NCI-H2081 treated with DMSO at 0.1 percent for 48 hours (cell line): ENCODE measurements at places on chromosomes 7 and 10.

GRCh38 chr7:139317939-139318505 is 23.1 kb upstream of the FMC1 start:
- DNase-seq = no peak

GRCh38 chr7:158809596-158809995 is 19.7 kb downstream of the ESYT2 start:
- DNase-seq = no peak

DNA sequence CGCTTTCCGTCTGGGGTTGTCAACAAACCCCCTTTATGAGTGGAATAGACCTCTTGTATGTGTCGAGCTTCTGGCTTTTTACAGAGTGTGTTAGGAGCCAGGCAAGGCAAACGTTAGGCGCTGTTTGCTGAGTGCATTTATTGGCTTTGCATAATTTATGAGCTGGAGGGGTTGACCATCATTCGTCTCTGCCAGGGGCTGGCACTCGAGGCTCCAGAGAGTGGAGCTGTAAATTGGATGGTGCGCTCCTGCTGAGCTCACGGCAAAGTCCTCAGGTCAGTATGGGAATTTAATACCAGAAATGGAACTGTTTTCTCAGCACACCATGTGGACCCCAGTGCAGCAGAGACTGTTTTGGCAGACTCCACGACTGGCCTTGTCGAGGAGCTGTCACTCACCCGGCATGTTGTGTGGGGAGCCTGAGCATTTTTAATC is 699.4 kb upstream of the GALNT17 start:
- peak; percentile 84 for DNase-seq

DNA sequence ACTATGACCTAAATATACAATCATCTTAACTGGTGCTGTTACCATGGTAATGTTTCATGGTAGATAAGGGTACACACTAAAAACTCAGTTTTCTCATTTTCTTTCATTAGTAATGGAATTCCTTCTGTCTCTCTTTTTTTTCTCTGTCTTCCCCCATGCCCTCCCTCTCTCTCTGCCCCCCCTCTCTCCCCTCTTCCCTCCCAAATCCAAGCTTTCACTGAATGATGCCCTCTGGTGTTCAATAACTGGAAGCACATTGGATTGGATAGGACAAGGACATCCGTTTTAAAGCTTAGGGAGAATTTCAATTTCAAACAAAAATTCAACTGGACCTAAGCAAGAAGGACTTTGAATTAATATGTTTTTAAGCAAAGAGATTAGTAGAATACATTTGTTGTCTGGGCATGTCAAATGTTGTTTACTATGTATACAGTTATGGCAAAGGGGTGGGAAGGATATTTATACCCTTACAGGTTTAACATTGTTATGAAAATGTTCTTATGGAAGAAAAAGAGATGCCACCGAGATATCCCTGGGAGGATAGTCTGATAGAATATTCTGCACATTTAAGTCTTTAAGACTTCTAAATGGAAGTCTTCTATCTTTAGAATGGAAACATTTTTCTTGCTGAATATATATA is 6.1 kb downstream of the CHRM2 start:
- no peak for DNase-seq

DNA sequence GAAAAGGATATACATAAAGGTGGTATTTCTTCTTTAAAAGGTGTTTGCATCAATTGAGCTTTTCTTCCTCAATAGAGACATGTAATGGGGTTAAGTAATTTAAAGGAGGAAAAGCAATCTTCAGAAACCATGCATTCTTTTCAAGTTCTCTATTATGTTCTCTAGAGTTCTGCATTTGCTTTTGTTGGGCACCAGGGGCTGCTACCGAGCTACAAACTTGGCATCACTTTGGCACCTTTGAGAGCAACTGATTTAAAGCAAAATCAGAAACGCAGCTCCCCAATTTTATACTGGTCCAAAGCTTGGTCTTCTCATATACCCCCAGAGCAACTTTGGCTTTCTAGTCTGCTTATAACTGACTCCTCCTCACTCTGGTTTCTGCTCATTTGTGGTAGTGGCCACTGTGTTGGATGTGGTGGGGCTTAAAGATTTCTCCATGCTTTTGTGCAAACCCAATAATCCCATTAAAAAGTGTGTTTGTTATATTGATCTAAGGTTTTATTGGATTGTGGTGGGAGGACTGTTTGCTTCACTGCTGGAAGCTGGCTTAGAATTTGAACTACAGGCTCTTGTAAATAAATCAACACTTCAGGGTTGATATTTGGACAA is 712.1 kb downstream of the PHTF2 start:
- DNase-seq = no peak

GRCh38 chr7:100109521-100110163 is 8.2 kb downstream of the AP4M1 start:
- no peak for DNase-seq

DNA sequence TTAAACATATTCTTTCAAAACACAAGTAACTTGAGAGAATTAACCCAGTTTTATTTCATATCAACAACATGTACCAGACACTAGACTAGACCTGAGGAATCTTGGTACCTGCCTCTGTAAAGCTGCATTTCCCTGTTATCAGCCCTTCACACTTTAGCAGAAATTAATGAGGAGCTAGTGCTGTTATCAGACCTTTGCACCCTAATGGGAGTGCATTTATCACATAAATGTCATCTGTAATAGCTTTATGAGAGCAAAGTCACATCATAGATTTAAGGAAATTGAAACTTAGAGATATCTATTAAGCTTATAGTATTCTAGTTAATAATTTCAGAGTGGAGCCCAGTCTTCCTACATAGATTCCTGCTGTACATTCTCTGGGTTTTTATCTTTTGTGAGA is 270.4 kb upstream of the YAE1 start:
- DNase-seq = no peak

DNA sequence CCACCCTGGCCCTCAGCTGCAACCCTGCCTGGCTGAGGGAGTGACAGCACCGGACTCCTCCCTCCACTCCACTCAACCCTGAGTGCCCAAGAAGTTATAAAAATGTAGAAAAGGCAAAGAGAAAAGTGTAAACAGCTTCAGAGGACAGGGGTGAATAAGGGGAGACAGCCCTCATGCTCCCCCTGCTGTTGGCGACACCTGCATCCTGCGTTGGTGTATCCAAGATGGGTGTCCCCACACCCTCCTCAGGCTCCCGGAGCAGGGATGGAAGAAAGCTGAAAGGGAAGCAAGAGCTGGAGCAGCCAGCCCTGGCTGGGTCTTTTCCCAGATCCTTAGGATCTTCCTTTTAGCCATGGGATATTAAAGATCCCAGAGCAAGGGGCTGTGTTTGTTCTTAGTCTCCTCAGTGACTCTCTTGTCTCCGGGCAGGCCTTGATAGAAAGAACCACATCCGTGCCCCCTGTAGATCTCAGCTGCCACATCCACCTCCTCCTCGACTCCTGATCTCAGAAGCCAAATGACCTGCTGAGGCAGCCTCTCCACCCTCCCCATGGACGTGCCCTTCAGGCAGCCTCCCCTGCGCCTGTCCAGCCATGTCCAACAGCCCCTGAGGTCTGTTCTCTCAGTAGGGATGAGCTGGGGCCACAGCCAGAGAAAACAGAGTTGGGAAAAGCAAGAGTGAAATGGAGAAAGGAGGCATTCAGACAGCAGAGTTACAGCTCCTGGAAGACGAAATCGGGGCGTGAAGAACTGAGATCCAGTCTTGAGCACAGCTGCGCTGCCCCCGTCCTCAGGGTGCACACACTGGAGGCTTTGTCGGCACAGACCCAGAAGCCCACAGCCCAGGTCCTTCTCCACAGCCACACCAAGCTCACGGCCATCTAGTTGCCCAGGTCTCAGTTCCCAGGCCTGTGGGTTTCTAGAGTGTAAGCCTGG is 6.8 kb downstream of the FAM131B start:
- no peak for DNase-seq

- no peak for DNase-seq
Measured at GRCh38 chr7:47787249-47788069, 160.8 kb downstream of the PKD1L1 start.

GRCh38 chr7:158538156-158538946 is 49.3 kb downstream of the PTPRN2 start:
- DNase-seq = no peak

GRCh38 chr10:15202639-15203038 is 34.1 kb upstream of the NMT2 start:
- no peak for DNase-seq

DNA sequence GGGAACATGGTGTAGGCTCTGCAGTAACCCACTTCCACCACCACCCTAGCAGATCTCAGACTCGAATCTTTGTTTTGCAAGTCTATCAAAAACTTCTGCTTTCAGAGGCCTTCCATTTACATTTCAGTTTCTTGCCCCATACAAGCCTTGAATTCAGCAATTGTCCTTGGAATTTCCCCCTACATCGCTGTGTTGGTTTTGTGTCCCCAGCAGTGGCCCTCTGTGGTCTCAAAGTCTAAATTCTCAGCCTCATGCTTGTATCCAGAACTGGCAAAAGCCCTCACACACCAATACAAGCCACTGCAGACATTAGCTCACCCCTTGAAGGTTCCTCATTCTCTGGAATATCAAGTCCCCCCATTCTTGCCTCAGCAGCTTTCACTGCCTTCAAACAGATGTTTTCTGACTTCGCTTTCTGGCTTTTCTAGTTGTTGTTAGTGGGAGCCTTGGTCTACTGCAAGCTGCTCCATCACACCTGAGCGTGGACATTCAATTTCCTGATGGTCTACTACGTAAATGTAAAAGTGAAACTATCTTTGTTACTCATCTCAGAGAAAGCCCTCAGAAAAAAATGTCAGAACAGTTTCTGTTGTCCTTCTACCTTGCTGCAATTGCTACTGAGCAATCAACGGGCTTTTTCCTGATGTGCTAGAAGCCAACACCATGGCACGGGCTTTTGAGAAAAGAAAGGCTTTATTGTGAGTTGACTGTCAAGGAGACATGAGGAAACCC is 1.8 kb upstream of the NUB1 start:
- DNase-seq = no peak

- DNase-seq = no peak
Measured at GRCh38 chr10:90112681-90113080, 411.3 kb downstream of the KIF20B start.

GRCh38 chr7:27947586-27948278 is 207.8 kb downstream of the TAX1BP1 start:
- no peak for DNase-seq

GRCh38 chr10:97428572-97428981 is 2.6 kb downstream of the PGAM1 start:
- no peak for DNase-seq

GRCh38 chr10:129832573-129833467 is 131.3 kb downstream of the EBF3 start:
- DNase-seq = no peak

DNA sequence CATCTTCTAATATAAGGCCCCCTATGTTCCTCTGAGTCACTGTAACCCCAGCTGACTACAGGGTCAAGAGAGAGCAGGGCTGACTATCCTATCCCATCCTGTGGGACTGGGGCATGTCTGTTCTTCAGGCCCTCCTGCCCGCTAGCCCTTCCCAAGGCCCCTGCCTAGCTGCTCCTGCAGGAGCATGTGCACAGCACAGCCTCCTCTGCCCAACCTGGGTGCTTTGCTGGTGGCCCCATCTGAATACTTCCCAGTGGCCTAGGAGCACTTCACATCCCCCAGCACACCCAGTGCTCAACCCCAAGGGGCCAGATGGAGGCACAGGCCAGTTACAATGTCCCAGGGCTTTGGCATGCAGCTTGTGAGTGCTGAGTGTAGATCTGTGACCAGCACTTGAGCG is 37.3 kb downstream of the AGBL3 start:
- no peak for DNase-seq

GRCh38 chr7:30918676-30919075 is 7.0 kb downstream of the AQP1 start:
- DNase-seq = no peak

- no peak for DNase-seq
Measured at GRCh38 chr10:117360016-117360415, 15.2 kb downstream of the PDZD8 start.

- DNase-seq = no peak
Measured at GRCh38 chr10:8061274-8062211, 7.1 kb downstream of the GATA3 start.

GRCh38 chr10:28763471-28764170 is 86.3 kb downstream of the BAMBI start:
- DNase-seq = no peak

DNA sequence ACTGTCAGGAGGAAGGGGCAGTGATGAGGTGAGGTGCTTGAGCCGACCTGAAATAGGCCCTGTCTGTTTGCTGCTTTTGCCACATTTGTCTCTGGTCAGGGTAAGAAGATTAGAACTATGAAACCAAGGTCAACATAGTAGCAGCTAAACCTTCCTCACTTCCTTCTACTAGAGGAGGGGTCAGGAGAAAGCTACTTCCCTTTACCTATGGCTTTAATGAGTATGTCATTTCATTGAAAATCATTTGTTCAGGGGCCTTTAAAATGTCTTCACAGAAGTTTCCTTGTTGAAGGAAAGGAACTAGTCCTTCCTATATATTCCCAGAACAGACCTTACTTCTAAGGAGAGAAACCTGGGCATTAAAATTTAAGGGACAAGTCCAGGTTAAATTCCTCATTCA is 19.0 kb downstream of the HYAL4 start:
- DNase-seq = no peak

- no peak for DNase-seq
Measured at GRCh38 chr10:95431900-95432342, 129.2 kb downstream of the SORBS1 start.

DNA sequence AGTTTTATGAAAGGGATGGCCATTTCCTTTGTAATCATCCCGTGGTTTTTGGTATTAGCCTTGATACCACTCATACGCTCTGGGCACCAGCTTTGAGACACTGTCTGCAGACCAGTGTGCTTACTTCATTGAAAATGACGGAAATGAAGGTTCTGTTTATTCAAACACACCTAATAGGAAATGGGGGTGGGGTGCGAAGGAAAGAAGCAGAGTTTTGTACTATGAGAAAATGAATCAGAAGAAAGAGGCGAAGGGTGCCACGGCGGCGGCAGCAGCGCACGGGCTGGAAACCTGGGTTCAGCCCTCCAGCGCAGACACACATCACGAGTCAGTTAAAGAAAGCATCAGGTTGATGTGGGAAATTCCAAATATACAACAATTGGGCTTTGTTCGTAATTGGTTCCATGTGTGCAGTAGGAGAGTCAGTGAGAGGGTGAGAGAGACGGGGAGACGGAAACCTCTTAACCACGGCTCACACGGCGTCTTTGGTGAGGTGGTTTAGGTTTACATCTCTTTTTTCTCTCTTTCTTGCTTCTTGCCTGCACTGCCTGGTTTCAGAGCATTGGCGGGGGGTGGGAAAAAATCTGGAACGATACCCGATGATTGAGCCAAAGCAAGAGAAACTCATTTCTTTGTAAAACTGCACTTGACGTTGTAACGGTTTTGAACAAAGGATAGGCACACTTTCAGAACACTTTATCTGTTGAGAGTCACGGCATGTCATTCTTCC is 321.2 kb downstream of the FRMD4A start:
- no peak for DNase-seq
